Kidney epithelial cell (primary cell): ENCODE measurements at places on chromosomes 12 and 14. TPM values are rescaled to one million over a fixed set of nuclear protein-coding genes. Genes with fewer than 3 reads are reported as not detected.

- DNase-seq = no peak
Observed at GRCh38 chr12:52828156-52828555, 6.0 kb downstream of the KRT79 start.

DNA sequence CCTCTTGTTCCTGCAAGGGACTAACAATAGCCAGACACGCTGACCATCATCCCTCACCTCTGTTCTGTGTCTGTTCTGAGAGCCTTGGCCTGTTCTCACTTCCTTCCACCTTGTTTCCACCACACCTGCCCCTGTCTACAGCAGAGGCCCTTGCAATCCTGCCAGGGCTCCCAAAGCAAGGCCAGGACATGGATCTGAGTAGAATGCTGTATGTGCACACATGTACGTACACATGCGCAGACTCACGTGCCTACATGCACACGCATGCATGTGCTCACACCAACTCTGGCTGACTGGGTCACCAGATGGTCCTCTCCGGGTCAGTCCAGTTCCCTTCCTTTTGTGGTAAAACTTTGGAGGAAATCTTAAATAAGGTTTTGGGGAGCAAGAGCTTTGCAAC lies 133.0 kb upstream of the C14orf180 start:
- DNase-seq = no peak

DNA sequence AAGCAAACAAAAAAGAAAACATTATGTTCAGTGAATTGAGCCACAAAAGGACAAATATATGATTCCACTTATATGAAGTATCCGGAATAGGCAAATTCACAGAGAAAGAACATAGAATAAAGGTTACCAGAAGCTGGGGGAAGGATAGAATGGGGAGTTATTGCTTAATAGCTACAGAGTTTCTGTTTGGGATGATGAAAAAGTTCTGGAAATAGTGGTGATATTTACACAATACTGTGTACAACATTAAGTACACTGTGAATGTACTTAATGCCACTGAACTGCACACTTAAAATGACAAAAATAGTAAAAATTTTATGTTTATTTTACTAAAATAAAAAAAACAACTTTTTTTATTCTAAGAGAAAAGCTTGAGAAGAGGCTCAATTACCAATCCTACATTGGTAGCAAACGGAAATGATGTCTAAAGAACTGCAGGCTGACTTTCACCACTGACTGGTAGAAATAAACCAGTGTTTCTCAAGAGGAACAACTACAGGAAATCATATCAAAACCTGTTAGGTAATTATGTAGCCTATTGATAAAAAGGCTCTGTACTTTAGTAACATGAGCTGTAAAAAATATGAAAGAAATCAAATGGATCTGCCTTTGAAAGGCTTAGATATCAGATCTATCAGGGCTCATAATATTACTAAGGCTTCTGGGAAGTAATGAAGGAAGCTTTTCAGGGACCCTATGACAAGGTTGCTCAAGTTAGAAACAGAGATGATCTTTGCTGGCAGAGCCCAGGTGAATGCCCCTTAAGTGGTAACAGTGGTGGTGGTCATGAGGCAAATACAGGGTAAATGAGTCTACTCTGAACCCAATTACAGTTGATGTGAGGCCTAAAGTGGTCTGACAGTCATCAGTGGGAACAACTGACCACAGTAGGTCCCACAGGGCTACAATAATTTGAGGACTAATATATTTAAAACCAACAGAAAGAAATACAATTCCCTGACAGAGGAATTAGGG lies 41.3 kb downstream of the BAZ1A start:
- DNase-seq = no peak

GRCh38 chr12:120402217-120402616 lies 33.3 kb upstream of the MSI1 start:
- DNase-seq = no peak

GRCh38 chr14:33810308-33810707 lies 140.6 kb downstream of the EGLN3 start:
- no peak for DNase-seq

DNA sequence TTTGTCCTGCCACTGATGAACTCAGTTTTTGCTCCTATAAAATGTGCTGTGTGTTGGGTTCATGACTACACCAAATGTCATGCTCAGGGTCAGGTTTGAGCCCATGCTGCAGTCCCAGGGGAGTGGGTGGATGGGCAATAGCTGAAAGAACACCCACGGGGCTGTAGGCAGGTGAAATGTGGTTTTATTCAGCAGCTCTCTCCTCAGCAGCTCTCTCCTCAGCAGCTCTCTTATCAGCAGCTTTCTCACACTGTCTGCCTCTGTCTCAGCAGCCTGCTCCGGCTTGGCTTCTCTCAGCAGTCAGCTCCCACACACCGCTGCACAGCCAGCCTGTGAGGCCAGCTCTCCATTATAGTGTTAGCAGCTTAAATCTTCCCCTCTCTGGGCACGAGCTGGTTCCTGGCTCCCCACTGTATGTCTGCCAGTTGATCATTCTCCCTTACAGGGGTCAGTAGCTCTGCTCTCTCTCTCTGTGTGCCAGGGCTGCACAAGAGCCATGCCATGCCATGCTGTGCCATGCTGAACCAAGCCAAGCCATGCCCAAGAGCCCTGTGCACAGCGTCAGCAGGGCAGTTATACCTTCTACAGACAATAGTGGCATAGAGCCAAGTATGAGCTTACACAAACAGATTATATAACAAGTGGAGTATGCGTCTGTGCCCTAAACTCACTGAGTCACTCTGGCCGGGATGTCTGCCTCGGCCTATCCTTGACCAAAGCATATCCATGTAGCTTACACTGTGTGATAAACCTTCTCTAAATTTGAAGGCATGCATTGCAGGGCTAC lies 303.3 kb upstream of the TMPO start:
- no peak for DNase-seq

DNA sequence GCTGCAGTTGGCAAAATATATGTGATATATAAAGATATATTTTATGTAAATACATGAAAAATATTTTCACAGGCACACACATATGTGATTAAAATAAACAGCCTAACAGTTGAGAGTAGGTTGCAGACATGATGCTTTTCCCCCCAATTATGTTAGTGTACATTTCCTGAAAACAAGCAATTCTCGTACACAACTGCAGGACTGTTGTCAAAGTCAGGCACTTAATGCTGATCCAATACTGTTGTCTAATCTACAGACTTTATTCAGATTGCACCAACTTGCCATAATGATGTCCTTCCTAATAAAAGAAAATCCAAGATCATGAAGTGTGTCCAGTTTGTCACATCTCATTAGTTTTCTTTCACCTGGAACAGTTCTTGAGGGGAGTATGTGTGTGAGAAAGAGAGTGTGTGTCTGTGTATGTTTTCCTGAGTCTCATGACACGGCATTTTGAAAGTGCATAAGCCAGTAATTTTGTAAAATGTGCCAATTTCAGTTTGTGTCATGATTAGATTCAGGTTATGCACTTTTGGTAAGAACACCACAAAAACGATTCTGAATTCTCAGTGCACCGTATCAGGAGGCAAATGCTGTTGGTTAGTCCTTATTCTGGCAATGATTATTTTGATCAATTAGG lies 16.5 kb upstream of the SEL1L start:
- no peak for DNase-seq

DNA sequence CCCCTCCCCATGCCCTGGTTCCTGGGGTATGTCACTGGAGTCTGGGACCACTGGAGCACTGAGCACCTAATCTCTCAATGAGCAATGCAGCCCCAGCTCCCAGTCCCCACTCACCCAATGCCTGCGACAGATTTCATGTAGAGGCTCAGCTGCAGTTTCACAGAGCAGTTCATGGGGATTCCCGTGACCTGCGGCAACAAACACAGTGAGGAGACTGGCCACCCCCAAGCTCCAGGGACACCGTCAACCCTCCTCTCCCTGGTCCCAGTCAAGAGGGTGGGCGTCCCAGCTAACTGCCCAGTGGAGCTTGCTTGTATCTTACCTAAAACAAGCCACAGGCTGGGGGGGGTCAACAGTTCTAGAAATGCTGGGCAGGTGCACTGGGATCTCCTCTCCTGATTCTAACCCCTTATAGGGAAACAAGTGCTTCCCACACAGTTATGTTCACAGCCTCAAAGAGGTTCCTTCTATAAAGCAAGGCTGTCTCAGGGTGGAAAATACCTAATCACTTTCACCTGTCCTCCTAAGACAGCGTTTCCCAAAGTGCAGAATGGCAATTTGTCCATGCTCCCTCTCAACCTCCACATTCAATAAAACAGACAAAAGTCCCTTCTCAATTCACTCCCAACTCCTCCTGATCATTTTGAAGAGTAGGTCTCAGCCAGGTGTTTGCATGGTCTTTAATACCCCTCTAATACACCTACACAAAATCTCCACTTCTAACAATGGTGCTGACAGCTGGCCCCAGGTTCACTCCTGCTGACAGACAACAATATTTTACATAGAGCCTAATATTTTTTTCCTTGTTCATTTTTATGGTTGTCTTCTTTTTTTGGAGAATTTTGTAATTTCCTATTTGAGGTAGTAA lies 68.3 kb downstream of the SCARB1 start:
- DNase-seq = no peak

The SIX6 gene
- not detected in 2 replicates for total RNA-seq

The OVCH1 gene
- not detected in 2 replicates for total RNA-seq

GRCh38 chr12:117052386-117053049 lies 46.7 kb downstream of the TESC start:
- DNase-seq = no peak
